ENCODE measurements at places on chromosomes 6 and 20.

DNA sequence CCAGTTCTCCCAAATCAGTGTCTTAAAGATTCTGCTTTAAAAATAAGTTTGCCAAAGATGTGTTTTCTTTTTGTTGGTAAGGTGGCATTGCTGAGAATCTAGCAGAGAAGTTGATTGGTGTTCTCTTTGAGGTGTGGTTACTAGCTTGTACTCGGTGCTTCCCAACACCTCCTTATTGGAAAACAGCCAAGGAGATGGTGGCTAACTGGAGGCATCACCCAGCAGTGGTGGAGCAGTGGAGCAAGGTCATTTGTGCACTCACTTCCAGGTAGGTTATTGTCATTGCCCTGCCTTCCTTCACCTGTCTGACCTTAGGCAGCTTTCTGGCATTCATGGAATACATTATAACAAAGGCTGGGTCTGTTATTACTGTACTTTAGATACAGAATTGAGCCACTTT lies 26.7 kb downstream of the RALGAPB start:
- no peak for DNase-seq
- no peaks in the 10 kb centered on the region for H3K4me1 ChIP-seq
- H3K27me3 ChIP-seq, result no peaks in the 10 kb centered on the region
- H3K27ac ChIP-seq, result no peak overlapping the region
- H3K36me3 ChIP-seq, result peaks cover 44% of the 10 kb centered on the region
- H3K4me3 ChIP-seq, result no peak overlapping the region

DNA sequence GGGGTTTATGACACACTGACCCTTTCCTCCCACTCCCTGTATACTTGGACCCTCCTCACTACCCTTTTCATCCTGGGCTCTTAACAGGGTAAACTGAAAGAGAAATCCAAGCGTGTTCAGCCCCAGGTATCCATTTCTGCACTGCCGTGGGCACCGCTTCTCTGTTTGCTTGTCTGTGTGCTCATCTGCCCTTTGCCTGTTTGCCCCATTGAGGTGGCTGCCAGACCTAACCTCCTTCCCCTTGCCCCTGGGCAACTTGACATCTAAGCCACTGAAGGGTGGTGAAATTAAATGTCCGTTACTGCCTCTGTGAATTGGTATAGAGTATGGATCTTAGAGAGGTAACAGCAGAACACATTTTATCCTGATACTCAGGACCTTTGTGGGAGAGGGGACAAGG lies 38.7 kb downstream of the ACSS2 start:
- DNase-seq, result no peak
- H3K4me3 ChIP-seq, result no peak overlapping the region
- H3K4me1 ChIP-seq, result peaks cover 30% of the 10 kb centered on the region
- H3K27ac ChIP-seq, result no peak overlapping the region
- H3K27me3 ChIP-seq, result no peaks in the 10 kb centered on the region

DNA sequence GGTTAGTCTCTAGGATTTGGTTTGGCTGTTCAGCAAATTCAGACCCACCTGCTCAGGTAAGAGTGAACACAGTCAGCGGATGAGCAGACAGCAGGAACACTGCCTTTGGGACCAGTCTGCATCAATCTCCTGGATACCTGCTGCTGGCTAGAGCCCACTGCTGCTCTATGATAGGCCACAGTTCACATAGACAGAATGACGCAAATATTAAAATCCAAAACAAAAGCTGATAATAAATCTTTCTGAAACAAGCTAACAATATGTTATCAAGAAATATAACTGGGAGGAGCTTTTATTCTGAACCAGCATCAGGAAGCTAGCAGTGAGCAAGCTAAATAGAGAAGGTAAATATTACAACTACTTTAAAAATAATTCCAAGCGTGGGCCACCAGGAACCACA lies at the start of gene TAAR1:
TAAR1 (minus strand) TSS at position 101 of the 400 bp plus-strand sequence. CDS start 13,179 bp downstream, outside the sequence.
- no peaks in the 10 kb centered on the region for H3K36me3 ChIP-seq
- DNase-seq, result no peak
- no peaks in the 10 kb centered on the region for H3K27me3 ChIP-seq
- no peak within 1 kb of the TSS for H3K27ac ChIP-seq
- H3K4me1 ChIP-seq, result no peaks in the 10 kb centered on the region

GRCh38 chr6:37060195-37060559 lies 54.7 kb downstream of the FGD2 start:
- no peaks in the 10 kb centered on the region for H3K27me3 ChIP-seq
- H3K4me1 ChIP-seq, result peaks cover 3% of the 10 kb centered on the region
- no peaks in the 10 kb centered on the region for H3K36me3 ChIP-seq
- no peak overlapping the region for H3K27ac ChIP-seq
- H3K4me3 ChIP-seq, result no peak overlapping the region

- no peaks in the 10 kb centered on the region for H3K36me3 ChIP-seq
- H3K27me3 ChIP-seq, result no peaks in the 10 kb centered on the region
- no peak overlapping the region for H3K4me3 ChIP-seq
- DNase-seq, result no peak
These were observed 29.9 kb downstream of the EFCAB8 start for GRCh38 chr20:32888636-32889035.

DNA sequence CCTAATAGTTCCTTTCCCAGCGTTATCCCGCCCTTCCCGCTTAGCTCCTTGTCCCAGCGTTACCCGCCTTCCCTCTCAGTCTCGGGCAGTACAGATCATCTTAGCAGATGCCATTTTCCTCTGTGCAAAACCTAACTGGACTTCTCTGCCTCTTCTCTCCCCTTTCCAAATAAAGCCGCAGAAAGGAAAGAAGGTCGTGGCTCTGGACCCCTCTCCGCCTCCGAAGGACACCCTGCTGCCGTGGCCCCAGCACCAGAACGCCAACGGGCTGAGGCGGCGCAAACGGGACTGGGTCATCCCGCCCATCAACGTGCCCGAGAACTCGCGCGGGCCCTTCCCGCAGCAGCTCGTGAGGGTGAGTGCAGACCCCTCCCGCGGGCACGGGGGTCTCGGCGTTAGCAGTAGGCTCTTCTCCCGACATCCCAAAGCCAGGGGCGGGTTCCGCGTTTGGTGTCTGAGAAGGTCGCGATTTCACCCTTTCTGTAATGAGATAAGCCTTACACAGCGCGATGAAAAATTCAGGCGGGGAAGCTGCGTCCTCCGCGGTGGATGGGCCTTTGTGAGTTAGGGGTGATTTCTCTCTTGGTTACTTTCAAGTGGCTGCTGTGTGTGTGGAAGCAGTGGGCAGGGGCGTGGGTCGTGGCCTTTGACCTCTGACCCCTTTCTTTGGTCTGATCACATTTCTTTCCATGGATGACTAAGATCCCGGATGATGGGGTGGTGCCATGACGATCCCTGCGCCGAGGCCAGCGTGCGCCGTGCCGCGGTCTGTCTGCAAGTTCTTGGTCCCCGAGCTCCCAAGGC lies 292.7 kb downstream of the TAF4 start:
- DNase-seq, result no peak
- H3K27me3 ChIP-seq, result no peaks in the 10 kb centered on the region
- H3K4me3 ChIP-seq, result no peak overlapping the region
- H3K4me1 ChIP-seq, result no peaks in the 10 kb centered on the region
- no peaks in the 10 kb centered on the region for H3K36me3 ChIP-seq

DNA sequence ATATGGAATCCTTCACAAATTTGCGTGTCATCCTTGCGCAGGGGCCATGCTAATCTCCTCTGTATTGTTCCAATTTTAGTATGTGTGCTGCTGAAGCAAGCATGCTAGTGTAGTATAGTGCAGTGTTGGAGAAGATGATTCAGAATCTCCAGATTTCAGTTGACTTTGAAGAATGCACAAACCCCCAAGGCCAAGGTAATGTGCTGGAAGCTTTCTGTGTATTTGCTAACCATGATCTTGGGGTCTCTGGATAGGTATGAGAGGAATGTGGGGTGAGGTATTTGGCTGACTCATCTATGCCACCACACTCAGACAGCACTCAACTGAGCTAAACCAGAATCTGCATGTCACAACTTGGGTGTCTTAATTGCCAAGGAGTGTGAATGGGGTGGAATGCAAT lies 42.6 kb upstream of the DEK start:
- H3K4me3 ChIP-seq, result no peak overlapping the region
- DNase-seq, result no peak
- H3K36me3 ChIP-seq, result no peaks in the 10 kb centered on the region
- no peaks in the 10 kb centered on the region for H3K4me1 ChIP-seq
- H3K27me3 ChIP-seq, result peaks cover 6% of the 10 kb centered on the region

GRCh38 chr20:37845241-37845681 lies 57.7 kb upstream of the VSTM2L start:
- H3K4me1 ChIP-seq, result no peaks in the 10 kb centered on the region
- peaks cover 26% of the 10 kb centered on the region for H3K36me3 ChIP-seq
- H3K27ac ChIP-seq, result no peak overlapping the region
- no peak for DNase-seq
- no peak overlapping the region for H3K4me3 ChIP-seq

DNA sequence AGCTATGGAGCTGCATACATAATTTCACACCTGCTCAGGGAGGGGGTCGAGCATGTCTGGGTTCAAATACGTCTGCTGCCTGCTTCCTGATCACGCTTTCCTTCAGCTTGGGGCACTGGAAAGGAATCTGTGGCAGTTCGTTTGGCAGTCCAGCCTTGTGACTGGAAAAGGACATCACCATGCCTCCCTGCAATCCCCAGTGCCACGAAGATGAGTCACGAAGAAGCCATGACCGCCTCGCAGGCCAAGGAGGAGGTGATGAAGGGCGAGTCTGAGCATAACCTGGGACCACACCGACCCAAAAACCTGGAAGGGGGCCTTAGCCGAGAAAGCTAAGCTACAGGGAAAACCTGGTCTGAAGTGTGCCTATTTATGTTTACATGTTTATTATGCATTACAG lies 13.1 kb downstream of the JAG1 start:
- H3K27me3 ChIP-seq, result peaks cover 36% of the 10 kb centered on the region
- no peaks in the 10 kb centered on the region for H3K36me3 ChIP-seq
- H3K27ac ChIP-seq, result no peak overlapping the region
- DNase-seq, result no peak

DNA sequence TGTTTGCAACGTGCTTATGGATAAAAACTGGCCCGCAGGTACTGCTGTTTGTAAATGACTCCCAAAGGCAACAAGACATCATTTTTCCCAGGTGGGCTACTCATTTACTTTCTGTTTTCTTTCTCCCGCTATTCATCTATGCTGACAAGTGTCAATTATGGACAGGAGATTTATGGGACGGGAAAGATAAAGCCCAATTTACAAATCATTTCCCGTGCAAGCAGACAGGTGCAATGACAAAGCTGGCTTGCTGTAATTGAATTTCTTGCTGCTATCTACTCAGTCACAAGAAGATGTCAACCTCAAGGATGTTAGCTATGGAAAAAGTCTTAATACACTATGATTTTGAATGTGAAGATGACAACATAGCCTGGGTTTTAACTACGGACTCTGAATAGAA lies 125.5 kb downstream of the EPHA7 start:
- H3K4me3 ChIP-seq, result no peak overlapping the region
- no peak overlapping the region for H3K27ac ChIP-seq
- DNase-seq, result no peak
- no peaks in the 10 kb centered on the region for H3K27me3 ChIP-seq
- no peaks in the 10 kb centered on the region for H3K36me3 ChIP-seq
- no peaks in the 10 kb centered on the region for H3K4me1 ChIP-seq

DNA sequence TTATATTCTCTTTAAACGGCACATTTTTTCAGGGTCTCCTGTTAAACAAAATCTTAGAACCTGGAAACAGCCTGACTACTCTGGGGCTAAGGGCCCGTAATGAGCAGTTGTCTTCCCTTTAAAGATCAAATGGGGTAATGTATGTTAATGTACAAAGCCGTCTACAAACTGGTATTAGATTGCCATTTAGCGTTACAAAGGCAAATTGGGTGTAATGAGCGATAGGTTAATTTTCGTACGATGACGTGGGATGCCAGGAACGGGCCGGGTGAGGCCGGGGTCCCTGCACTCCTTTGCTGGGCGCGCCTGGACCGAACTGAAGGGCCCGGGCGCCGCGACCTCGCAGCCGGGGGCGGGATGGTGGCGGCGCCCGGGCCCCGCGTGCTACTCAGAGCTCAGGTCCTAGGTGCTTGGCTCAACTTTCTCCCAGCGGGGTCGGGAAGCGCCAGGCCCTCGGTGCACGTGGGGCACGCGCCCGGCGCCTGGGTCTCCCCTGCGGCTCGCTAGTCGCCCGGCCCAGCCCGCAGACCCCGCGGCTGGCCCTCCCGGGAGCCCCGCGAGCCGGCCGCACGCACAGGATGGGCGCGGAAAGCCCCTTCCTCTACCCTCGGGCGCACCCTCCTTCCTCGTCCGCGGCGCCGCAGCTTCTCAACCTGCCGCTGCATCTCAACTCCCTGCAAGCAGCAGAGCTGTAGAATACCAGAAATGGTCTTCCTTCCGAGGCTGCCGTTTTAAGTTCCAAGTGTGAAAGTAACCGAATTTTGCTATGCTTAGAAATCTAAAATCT lies 5.9 kb downstream of the NKX2-4 start:
- H3K4me1 ChIP-seq, result peaks cover 16% of the 10 kb centered on the region
- H3K36me3 ChIP-seq, result peaks cover 33% of the 10 kb centered on the region
- H3K27ac ChIP-seq, result no peak overlapping the region
- H3K27me3 ChIP-seq, result peaks cover 38% of the 10 kb centered on the region
- no peak overlapping the region for H3K4me3 ChIP-seq

GRCh38 chr20:7361321-7361720 lies 578.9 kb downstream of the HAO1 start:
- no peak overlapping the region for H3K27ac ChIP-seq
- no peak overlapping the region for H3K4me3 ChIP-seq
- no peaks in the 10 kb centered on the region for H3K4me1 ChIP-seq
- H3K36me3 ChIP-seq, result no peaks in the 10 kb centered on the region
- H3K27me3 ChIP-seq, result no peaks in the 10 kb centered on the region

DNA sequence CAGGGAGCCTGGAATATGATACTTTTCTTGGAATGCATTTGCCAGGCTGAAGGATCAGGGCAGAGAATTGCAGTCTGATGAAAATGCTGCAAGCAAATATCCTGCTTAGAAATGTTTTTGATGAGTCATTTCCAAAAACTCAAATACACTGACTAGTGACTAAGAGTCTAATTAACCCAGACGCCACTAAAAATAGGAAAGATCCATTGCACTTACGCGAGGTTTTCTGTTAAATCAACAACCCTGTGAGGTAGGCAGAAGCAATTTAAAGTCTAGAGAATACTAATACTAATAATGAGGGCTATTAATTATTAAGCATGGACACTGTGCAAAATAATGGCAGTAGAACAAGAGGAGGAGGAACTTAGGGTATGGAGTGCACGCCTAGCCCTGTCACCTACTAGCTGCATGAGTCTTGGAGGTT lies 130.1 kb upstream of the DOK5 start:
- H3K27ac ChIP-seq, result no peak overlapping the region
- H3K4me3 ChIP-seq, result no peak overlapping the region
- H3K4me1 ChIP-seq, result peaks cover 4% of the 10 kb centered on the region
- DNase-seq, result no peak
- H3K36me3 ChIP-seq, result no peaks in the 10 kb centered on the region
